ENCODE measurements at places on chromosomes 1 and 21.

DNA sequence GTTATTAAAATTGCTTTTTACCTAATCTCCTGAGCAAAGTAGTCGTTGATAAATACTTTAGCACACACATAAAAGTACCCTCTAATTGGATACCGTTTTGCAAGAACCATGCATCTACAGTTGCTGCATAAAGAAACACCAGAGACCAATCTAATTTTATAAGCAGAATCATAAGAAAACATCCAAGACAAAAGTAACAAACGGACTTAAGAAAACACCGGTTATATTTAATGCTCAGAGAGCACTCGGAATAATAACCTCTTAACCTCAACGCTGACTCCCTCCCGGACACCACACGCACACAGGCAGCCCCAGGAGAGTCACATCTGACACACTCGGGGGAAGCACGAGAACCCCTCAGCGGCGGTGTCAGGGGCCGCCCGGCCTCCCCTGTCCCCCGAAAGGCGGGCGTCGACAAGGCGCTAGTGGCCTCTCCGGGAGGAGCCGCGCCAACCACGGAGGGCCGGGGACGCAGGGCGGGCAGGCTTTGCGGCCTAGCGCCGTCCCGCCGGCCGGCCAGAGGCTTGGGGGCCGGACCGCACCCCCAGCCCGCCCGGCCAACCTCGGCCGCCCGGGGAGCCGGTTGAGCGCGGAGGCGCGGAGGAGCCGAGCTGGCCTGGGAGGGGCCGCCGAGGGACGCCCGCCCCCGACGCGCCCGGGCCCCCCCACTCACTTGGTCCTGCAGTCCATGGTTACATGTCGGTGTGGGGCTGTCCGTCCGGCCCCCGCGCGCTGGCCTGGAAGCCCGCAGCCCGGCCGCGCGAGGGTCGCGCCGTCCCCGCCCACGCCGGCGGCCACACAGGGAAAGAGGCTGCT, 606 bp downstream of the DENND1B start:
- DNase-seq: no peak

DNA sequence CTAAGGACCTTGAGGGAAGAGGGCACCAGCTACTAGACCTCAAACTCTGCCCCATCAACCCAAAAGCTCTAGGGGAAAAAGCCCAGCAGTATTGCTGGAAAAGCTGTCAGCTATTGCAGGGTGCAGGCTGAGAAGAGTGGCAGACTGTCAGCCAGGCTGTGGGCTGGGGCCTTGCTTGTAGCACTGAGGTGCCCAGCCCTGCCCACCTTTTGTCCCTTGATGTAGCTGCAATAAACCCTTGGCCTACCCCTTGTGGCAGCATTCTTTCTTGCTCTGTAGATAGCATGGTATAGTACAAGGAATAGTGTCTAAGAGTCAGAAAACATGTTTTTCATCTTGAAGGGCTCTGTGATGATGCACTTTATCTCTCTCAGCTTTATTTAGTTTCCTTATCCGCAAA, 39.4 kb downstream of the CDC14A start:
- DNase-seq: no peak

GRCh38 chr1:27383661-27384060, 528 bp upstream of the CD164L2 start:
- DNase-seq: no peak

GRCh38 chr1:235108876-235109275, 19.8 kb downstream of the TOMM20 start:
- DNase-seq: no peak

DNA sequence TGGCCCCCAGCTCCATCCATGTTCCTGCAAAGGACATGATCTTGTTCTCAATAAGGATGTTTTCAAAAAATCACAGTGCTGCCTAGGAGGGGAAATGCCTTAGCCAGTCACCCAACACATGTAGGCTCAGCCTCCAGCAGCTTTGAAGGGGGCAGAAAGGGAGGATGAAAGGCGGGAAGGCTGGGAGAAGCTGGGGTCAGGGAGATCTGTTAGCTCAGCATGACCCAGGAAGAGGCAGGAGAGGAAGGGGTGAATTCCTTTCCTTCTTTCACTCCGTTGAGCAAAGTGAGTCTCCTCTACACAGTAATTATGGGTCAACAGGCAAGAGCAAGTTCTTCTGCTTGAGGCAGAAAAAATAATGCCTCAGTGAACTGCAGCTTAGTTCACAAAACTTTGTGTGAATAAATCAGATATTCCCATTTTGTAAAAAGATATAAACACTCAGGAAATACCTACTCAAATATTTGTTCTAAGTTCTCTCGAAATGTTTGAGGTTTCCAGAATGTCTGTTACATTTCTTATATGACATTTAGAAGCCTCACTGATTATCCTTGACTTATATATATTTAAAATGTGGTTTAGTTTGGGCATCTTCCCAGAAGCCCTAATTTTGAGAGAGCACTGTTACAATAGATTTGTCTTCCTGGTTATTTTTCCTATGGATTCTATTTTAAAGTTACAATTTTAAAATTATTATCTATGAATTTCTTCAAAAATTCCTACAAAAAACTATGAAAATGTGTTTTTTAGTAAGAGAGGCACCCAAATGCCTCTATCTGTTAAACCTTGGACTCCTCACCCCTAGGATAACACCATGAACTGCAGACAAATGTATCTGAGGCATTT, 116.8 kb downstream of the KCNJ6 start:
- no peak for DNase-seq

DNA sequence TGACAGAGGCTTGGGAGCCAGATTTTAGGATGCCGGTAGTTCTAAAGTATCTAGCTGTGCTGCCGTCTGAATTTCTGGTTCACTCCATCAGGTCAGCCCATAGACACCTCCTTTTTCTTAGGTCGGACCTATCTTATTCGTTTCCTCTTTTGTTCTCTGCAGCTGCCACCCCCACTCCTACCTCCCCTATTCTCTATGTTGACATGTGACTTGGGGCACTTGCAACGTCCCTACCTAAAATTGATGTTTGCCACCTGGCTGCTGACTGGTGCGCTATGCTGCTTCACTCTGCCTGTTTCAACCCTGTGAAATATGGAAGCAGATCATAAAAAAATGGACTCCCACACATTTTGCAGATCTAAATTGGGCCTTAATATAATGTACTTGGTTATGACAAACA, 55.3 kb downstream of the PBX1 start:
- no peak for DNase-seq

- no peak for DNase-seq
These were observed 3.8 kb downstream of the JMJD4 start for GRCh38 chr1:227731241-227731677.

DNA sequence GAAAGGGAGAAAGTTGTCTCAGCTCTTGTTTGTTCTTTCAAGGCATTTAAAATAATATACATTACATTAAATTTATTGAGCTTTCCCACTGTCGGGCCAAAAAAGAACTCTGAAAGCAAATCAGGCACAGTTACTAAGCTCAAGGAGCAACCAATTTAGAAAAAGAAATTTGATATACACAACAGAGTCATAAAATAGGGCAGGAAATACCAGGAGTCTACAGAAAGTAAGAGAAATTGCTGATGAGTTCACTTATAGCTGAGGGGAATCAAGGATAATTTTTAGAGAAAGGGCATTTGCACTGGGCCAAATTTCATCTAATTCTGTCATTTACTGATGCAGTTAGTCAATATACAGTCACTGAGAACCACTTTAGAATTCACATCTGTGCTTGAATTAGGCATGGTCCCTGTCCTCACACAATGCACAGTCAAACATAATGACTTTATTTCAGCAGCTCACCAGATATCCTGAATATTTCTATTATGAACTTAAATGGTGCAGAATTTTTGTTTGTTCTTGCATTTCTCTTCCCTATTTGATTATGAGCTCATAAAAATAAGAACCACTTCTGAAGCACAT, 249.6 kb upstream of the BEND5 start:
- DNase-seq: no peak

DNA sequence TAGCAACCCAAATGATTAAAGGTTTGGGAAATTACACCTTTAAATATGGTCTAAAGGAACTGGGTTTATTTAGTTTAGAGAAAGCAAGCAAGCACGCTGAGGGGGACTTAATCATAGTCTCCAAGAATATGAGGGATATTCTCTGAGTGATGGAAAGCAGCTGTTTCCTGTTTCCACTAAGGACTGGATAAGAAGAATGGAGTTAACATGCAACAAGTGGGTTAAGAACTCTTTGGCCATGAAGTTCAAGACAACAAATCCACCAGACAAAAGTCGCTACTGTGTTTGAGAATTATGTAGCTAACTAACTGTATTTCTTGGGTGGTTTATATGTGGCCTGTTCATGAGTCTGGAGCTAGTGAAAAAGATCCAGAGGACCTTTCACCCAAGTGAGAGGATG, 85.7 kb downstream of the TGFB2 start:
- no peak for DNase-seq

GRCh38 chr1:46822248-46822826, 23.5 kb downstream of the CYP4B1 start:
- DNase-seq: no peak

DNA sequence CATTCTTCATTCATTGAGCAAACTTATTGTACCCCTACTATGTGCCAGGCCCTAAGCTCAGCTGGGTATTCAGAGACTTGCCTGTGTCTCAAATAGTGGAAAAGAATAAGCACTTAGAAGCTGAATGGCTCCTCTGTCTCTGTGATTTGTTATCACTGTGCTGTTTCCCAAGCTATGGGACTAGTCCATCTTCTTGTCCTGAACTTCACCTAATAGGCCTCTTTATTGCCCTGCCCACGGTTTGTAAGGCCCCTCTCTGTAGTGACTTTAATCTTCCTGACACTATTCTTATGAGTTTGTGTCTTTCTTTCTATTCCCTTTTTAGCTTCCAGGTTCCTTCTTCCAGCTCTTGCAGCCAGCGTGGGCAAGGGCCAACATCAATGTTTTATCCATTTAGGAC, 85.4 kb upstream of the LPGAT1 start:
- no peak for DNase-seq

- no peak for DNase-seq
These were observed 64.2 kb upstream of the MRPS6 start for GRCh38 chr21:34009193-34009592.
